ENCODE measurements at places on chromosomes 7 and 10.
A peak's percentile ranks its signal among the peaks of the same experiment; 100 is the strongest.

- no peak for DNase-seq
Measured at GRCh38 chr7:27134392-27134791, 3.8 kb upstream of the HOXA4 start.

GRCh38 chr7:50431722-50432305, 18.3 kb downstream of the FIGNL1 start:
- no peak for DNase-seq

DNA sequence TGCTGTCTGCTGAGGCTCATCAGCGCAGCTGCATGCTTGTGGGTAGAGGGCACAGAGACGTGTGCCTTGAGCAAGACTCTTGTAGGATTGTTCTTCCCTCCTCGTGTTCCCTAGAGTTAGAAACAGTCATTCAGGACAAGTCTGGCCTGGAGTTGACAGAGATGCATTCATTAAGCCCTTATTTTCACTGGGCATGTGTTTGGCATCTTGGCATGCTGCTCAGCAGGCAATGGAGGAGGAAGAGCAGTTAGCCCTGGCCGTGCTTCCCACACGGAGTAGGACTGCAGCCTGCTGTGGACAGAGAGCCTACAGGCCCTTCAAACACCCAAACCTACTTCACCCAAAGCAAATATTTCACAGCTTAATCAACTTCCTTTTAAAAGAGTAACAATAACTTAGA, 73.0 kb upstream of the GJD4 start:
- DNase-seq = no peak

- DNase-seq = no peak
Measured at GRCh38 chr7:149704507-149704906, 68.9 kb downstream of the ZNF467 start.

GRCh38 chr7:82562716-82563404, 119.3 kb upstream of the CACNA2D1 start:
- no peak for DNase-seq

DNA sequence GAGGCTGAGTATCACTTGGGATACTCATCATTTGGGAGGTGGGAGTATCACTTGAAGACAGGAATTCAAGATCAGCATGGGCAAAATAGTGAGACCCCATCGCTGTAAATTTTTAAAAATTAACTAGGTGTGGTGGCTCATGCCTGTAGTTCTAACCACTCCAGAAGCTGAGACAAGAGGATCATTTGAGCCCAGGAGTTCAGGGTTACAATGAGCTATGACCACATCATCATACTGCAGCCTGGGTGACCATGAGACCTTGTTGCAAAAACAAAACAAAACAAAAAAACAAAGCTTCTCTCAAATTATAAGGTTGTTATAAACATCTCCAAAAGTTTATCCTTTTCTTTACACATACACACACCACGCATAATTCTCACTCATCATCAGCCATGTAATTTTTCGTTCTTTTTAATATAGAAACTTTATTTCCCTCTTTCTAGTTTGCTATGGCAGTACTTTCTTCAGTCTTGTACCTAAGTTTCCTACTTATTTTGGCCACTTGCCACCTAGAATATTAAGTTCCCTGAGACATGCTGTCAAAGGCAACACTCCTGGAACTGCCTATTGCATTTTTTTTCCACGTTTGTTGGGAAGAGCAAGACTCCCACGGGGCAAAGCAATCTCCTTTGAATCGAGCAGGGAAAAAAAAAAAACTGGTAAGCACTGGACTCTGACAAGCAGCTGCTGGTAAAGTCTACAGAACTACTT, 37.1 kb downstream of the SKIDA1 start:
- DNase-seq = no peak

GRCh38 chr10:107546284-107546683, 381.8 kb upstream of the SORCS1 start:
- no peak for DNase-seq

DNA sequence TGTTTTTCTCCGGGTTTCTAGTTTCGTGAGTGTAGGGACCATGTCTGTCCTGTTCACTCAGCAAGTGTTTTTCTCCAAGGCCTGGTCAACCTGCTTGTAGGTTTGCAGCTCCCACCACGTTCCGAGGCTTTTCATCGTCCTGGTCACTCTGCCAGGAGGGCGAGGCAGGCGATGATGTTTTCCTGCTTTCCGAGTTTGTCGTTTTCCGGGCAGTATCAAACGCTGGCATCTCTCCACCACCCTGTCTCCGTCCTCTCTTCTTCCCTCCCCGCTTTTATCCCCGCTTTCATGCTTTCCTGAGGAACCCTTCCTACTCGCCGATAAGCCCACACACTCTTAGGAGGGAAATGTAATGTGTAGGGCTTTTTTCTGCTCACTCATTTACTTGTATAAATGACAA, 11.2 kb downstream of the IQCE start:
- DNase-seq = no peak

DNA sequence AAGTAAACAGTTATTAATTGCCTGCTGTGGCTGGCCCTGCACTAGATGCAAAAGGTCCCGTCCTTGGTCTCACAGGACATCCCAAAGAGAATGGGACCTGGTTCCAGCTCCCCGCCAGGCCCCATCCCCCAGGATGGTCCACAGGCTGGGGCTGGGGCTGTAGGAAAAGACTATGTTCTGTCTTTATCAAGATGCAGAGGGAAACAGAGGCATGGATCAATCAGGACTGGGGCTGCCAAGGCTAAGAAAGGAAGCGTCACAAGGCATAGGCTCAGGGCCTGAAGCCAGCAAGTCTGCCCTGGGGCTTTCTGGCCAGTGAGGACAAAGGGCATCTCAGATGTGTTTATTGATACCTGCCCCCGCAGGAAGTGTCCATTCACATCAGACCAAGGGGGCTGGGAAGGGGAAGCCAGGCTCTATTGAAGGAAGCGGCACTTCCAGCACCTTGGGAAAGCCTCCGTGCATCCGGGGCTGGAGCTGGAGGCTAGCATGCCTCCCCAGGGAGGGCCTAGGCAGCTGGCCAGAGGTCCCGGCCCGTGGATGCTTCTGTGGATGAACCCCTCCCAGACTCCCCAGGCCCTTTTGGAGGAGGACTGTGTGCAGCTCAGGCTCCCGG, 5.8 kb downstream of the VSIR start:
- DNase-seq = no peak

GRCh38 chr7:111872450-111873325, 310.4 kb upstream of the IMMP2L start:
- peak; percentile 52 for DNase-seq

GRCh38 chr10:6406220-6407033, 173.6 kb downstream of the PRKCQ start:
- DNase-seq = no peak

DNA sequence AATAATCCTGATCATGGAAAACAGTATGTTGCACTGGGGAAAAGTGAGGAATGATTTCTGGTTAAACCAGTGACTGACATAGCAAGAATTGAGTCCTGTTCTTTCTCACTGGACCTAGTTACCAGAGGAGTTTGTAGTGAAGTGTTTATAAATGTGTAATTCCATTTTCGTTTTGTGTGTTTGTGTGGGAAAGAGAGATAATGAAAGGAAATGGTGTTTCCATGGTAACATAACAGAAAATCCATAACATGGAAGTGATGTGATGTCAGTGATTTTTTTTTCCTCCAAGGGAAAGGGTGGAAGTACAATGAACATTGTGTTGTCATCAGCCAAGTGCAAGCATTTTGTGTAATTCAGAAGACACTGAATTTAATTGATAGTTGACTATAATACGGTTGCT, 283.9 kb downstream of the PLXDC2 start:
- DNase-seq = peak; percentile 33

GRCh38 chr10:124727361-124727960, 16.7 kb downstream of the FAM53B start:
- DNase-seq = no peak

DNA sequence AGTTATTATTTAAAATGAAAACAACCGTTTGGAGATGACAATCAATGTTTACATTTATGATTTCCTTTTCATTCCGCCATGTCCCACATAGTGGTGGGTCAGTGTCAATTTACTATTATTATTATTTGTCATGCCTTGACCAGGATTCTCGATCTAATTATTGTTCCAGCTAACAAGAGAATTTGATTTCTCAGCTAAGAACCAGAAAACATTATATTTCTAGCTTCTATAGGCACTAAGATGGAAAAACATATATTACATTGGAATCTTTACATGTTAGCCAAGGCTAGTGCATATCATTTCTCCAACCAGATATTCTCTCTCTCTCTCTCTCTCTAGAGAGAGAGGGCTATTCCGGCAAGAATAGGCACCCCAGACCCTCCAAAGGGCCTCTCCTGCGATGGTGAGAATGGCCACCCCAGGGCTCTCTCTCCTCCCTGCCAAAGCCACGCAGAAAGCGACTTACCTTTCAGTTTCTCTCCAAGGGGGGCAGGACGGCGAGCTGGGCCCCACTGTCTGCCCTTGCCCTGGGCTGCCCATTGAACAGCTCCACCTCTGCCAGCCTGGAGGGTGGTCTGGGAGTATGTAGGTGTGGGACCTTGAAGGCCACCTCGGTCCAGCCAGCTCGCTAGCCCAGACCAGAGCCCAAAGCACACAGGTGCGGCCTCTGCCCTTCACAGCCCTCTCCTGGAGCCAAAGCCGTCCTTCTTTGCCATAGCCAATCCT, 2.4 kb downstream of the HOXA3 start:
- DNase-seq = no peak

DNA sequence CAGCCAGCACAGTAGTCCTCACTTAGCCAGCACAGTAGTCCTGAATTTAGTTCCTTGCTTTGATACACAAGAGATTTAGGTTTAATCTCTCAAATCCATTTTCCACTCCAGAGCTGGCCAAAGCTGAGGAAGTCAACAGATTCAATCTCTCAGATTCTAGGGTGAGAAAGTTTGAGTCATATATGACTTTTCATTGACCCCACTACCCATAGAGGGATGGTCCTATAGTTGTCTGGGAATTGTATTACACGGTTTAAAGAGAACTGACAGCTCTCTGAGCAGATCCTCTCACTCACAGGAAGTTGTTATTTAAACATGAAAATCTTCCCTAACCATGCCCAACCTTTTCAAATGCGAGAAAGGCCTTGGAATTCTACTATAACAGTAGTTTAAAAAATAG, 641.8 kb upstream of the SEMA3D start:
- DNase-seq = no peak

DNA sequence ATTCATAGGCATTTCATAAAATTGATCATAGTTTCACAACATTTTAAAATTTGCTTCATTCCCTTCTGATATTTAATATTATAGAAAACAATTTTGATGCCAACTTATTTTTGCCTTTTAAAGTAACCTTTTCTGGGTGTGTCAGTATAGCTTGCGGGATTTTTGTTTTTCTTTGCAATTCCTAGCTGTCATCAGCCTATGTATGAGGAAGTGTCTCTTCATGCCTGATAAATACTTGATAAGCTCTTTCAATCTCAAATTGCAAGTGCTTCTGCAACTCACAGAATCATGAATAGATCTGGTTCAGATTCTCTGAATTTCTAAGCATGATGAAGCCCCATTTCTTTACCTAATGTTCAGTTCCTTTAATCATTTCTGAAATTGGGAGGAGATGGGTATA, 28.0 kb upstream of the ARHGAP21 start:
- DNase-seq = no peak

GRCh38 chr10:110073896-110074295, 66.1 kb downstream of the ADD3 start:
- no peak for DNase-seq

DNA sequence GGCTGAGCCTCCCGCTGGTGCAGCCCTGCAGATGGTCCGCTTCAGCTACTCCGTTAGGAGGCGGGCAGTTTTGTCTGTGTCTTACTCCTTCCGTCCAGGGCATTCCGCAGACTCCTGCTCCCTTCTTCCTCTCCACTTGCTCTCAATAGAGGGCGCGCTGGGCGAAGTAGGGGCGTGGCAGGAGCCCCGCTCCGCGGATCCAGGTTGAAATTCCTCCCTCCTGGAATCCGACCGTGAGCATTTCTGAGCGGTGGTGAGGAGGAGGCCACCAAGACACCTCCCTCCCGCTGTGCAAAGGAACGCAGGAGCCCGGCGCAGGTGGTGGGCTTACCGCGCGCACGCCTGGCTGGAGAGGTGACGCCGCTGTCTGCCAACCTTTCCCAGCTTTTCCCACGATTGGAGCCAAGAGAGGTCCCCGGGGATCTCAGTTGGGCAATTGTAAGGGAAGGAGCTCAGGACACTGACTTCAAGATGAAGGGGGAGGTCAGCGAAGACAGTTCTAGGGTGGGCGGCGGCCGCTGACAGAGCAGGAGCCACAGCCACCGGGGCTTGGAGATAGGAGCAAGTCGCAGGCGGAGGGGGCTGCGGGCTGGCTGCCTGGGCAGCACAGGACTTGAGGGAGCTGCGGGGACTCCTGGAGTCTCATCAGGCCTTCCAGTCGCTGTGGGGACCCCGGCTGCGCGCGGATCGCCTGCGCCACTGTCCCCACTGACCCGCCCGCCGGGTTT, 1011.3 kb downstream of the XPNPEP1 start:
- peak; percentile 82 for DNase-seq

- no peak for DNase-seq
Measured at GRCh38 chr10:73344269-73344668, 14.4 kb downstream of the CFAP70 start.

DNA sequence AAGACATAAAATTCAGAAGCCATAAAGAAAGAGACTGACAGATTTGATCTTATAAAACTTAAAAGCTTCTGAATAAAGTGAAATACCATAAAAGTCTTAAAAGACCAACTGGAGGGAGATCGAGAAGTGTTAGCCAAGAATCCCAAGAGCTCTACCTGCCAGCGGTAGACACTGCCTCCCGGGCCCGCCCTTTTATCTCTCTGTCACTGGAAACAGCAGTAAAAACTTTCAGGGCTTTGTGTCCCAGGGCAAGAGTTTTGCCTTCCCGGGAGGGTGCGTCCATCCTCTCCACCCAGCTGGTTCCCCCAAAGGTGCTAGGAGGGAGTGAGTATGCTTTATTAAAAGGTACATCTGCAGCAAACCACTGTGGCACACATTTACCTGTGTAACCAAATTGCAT, 5.8 kb downstream of the PLA2G12B start:
- no peak for DNase-seq

DNA sequence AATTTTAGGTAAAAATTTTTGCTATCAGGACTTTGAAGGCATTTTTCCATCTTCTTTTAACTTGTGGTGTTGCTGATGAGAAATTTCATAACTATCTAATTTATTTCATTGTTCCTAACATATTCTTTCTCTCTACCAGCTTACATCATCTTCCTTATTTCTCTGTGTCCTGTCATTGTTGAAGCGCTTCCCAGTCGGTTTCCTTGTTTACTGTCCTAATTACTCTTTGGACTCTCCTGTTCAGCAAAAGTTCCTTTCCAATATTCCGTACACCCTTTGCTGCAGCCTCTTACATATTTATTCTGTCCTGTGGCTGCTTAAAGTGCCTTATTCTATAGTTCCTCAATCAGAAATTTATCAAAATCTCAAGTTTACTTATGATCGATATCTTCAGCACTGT, 609.0 kb upstream of the FZD8 start:
- DNase-seq = no peak

GRCh38 chr10:47061776-47062175, 150.5 kb downstream of the PTPN20 start:
- no peak for DNase-seq

GRCh38 chr10:2938869-2939268, 128.5 kb upstream of the PFKP start:
- DNase-seq = no peak

- peak; percentile 27 for DNase-seq
Measured at GRCh38 chr10:99234791-99235657, 628 bp downstream of the HPSE2 start.

- no peak for DNase-seq
Measured at GRCh38 chr10:130711072-130711471, 574.9 kb downstream of the GLRX3 start.

- DNase-seq = no peak
Measured at GRCh38 chr10:60784641-60785040, 6.4 kb downstream of the CDK1 start.

All from left kidney (tissue), 8 donors.